ENCODE measurements at places on chromosomes 13 and 19.

- DNase-seq = no peak
These were observed 1116.2 kb downstream of the DIAPH3 start for GRCh38 chr13:59047546-59047945.

- DNase-seq = no peak
These were observed 238.3 kb downstream of the COG6 start for GRCh38 chr13:39893808-39894207.

- no peak for DNase-seq
These were observed 128.9 kb downstream of the COG6 start for GRCh38 chr13:39784347-39784746.

DNA sequence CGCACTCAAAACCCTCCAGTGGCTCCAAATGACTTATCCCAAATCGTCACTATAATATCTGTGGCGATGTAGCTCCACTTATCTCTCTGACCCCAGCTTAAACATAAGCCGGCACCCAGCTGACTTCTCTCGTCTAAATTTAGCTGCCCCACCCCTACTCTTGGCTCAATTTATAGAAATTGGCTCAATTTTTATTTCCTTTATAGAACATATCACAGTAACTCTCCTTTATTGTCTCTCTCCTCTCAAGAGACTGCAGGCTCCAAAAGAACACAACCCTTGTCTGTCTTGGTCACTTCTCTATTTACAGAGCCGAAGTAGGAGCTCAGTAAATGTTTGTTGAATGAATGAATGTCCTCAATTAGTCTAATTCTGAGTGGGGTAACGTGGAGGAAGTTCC, 805 bp downstream of the ZNF784 start:
- DNase-seq = no peak

DNA sequence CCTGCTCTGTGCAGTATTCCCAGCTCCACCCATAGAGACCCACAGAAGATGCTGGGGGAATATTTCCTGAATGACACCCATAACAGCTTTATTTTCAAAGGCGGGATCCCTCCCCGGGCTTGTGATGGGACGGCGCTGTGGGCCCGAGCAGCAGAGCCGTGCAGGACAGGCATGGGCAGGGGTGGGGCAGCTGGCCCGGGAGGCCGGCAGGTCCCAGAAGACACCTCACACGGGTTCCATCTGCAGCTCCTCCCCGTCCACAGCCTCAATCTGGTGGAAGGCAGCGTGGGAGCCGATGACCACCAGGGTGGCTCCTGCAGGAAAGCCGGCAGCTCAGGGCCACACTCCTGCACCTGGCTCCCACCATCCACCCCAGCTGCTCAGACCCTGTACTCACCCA, 2.5 kb downstream of the RABAC1 start:
- DNase-seq = no peak

GRCh38 chr13:112032186-112032993, 34.6 kb upstream of the SOX1 start:
- DNase-seq = peak; percentile 51

GRCh38 chr13:112601371-112601770, 13.4 kb upstream of the TUBGCP3 start:
- no peak for DNase-seq

- no peak for DNase-seq
These were observed 1359.0 kb downstream of the OLFM4 start for GRCh38 chr13:54387625-54388024.

- peak; percentile 36 for DNase-seq
These were observed 86.6 kb downstream of the FLT1 start for GRCh38 chr13:28408235-28408848.

DNA sequence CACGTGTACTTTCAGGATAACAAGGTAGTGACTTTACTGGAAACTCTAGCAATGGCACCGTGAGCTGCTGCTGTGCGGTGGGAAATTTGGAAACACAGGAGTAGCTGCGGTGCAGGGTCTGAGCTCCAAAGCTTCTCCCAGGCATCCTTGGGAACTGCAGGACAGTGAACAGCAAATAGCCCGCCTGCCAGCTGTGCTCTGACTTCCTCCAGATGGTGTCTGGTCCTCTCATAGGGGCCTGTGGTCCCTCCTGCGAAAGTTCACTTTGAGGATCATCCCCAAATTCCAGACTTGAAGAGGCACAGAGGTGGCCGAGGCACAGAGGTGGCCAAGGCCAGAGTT, 287.3 kb upstream of the MAB21L1 start:
- DNase-seq = no peak

GRCh38 chr13:95251641-95252040, 49.6 kb downstream of the ABCC4 start:
- DNase-seq = no peak

DNA sequence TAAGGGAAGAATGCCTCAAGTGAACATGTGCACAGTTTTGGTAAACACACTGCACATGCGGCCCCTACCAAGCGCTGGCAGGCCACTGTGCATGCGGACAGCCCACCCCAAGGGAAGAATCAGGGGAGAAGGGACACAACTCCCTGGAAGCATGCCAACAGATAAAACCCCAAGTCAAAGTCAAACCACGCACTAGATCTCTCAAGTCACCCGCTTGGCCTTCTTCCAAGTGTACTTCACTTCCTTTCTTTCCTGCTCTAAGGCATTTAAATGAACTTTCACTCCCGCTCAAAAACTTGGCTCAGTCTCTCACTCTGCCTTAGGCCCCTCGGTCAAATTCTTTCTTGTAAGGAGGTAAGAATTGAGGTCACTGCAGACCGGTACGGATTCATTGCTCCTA, 4.6 kb upstream of the RFXAP start:
- DNase-seq = no peak

- DNase-seq = no peak
These were observed 902.3 kb upstream of the SLITRK1 start for GRCh38 chr13:84784443-84785153.

DNA sequence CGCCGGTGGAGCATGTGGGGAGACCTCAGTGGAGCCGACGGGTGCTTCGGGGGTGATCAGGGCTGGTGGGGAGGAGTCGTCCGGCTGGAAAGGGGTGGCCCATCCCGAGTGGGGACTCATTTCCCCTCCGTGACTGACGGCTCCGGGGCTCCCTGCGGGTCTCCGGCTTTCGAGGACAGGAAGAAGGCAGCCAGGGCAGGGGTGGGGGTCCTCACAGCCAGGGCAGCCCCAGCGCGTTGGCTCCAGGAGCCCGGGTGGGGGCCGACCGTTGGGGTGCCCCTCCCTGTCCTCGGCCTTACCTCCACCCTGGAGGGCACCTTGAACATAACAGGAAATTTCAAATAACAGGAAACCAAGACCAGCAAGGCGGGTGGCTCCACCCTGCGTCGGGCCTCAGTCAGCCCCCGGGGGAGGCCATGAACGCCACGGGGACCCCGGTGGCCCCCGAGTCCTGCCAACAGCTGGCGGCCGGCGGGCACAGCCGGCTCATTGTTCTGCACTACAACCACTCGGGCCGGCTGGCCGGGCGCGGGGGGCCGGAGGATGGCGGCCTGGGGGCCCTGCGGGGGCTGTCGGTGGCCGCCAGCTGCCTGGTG, at the start of gene S1PR4:
TSS of gene S1PR4 (plus strand) at position 393 of the 596 bp plus-strand sequence. CDS start at position 417, 24 bp downstream.
- DNase-seq = no peak

GRCh38 chr19:41546386-41546789, 29.6 kb upstream of the CEACAM21 start:
- DNase-seq = no peak

DNA sequence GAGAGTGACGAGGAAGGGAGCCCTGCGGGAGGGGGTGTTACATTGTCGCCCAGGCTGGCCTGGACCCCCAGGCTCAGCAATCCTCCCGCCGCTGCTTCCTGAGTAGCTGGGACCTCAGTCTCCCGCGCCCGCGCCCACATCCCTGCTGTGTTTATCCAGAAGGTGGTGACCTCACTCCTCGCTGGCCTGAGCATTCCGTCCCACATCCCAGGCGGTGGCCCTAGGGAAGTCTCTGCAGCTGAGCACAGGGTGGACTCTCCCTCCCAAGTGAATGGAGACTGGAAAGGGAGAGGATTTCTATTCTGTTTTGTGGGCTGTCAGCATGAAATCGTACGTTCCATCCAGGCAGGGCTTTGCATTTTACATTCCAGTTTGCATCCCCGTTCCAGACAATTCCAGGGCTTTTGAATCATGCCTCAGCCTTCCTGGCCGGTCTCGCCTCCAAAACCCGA, 401 bp upstream of the ZNF765 start:
- DNase-seq = no peak

GRCh38 chr13:97211300-97211699, 10.8 kb upstream of the MBNL2 start:
- no peak for DNase-seq

DNA sequence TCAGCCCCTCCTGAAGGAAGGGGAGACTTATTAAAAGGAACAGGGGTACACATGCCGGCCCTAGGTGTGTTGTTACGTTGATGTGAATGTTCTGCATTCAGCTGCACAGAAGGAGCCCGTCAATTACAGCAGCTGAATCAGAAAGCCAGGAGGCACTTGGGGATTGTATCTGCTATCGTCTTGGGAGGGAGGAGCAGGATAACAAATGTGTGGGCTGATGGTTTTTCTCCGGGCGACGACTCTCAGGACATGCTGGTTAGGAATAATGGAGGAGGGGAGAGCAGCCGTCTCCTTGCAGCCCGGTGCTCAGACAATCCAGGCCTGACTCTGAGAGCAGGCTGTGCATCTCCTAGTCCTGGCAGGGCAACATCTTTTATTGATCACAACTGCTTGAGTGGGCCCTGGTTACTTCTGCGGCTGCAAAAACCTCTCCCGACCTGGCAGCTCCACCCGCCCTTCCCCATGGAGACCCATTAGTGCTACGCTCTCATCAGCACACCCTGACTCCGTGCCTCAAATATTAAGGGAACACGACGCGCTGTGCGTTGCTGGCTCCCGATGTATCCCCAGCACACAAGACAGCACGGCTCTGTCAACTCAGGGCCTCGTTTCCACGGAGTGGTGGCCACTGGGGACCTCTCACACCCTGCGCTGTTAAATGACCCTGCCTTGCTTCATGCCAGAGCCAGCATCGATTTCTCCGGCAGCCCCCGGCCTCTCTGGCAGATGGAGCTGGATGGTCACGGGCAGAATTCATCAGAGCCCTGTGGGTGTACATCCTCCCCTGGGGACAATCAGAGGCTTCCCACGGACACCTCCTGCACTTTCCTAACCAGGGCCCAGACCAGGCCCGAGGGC, 25.3 kb downstream of the PEPD start:
- DNase-seq = no peak
